ENCODE measurements at places on chromosomes 1 and 21.

GRCh38 chr21:21806711-21807597 lies 808.7 kb downstream of the NCAM2 start:
- DNase-seq = no peak

DNA sequence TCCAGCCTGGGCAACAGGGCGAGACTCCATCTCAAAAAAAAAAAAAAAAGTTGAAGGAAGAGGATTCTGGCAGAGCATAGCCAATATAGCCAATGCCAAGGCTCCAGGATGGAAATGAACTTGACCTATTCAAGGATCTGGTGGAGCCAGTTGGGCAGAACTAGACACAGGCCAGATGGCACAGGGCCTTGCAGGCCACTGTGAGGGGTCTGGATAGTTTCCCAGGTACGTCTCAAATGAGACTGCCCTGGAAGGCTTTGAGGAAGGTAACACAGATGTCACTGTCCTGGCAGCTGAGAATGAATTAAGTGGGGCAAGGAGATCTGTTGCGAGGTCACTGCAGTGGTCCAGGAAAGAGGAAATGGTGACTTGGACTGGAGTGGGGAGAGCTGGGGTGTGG lies 12.0 kb upstream of the ARHGEF19 start:
- DNase-seq = no peak

DNA sequence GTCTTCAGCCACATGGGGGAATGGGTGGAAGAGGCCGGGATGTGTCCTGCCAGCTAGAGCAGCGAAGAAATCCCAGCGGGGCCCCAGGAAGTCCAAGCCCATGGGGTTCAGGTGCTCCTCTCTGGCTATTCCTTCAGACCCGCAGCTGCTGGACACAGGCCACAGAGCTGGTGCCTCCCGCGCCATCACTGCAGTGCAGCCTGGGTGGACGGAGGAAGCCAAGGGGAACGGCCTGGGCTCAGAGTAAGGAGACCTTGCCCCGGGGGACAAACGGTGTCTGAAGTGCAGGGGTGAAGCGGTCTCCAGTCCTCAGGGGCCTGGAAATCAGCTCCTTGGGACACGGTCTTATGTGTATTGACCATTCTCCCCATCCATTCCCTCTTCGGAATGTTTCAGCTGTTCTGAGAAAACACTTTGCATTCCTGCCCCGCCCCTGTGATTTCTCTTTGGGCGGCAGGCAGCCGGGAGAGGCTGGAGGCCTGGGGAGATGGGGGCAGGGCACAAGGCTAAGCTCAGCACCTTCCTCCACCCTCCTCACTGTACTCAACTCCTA lies 18.4 kb downstream of the MTHFR start:
- no peak for DNase-seq

DNA sequence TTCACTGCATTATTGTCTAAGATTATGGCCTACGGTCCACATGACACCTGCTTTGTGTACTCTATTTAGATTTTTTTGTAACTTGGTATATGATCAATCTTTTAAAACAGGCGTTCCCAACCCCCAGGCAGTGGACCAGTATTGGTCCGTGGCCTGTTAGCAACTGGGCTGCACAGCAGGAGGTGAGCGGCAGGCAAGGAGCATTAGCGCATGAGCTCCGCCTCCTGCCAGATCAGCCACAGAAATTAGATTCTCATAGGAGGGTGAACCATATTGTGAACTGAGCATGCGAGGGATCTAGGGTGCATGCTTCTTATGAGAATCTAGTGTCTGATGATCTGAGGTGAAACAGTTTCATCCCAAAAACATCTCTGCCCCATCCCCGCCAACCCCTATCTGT lies 228.4 kb upstream of the NR5A2 start:
- no peak for DNase-seq

GRCh38 chr1:12142891-12143630 lies 23.7 kb upstream of the TNFRSF1B start:
- no peak for DNase-seq

GRCh38 chr1:238592621-238593020 lies 701.9 kb upstream of the ZP4 start:
- DNase-seq = no peak

DNA sequence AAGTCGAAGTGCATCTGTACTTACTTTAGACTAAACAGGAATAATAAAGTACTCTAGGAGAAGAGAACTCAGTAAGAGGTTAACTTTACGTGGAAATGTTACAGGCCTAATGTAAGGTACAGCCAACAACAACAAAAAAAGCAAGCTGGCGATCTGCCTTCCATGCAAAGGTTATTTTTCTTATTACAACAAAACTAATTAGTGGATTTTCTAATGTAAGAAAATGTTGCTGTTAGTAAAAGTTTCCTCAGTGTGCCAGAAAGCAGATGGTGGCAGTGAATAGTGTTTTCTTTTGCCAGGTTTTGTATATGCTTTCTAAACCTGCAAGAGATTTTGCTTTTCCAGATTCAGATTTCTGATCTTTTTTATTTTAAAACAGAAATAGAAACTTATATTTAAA lies 179.2 kb downstream of the NFIA start:
- no peak for DNase-seq

- DNase-seq = no peak
Measured at GRCh38 chr1:16348414-16349182, 3.7 kb downstream of the FBXO42 start.

- no peak for DNase-seq
Measured at GRCh38 chr1:19528438-19528837, 43.1 kb upstream of the CAPZB start.

DNA sequence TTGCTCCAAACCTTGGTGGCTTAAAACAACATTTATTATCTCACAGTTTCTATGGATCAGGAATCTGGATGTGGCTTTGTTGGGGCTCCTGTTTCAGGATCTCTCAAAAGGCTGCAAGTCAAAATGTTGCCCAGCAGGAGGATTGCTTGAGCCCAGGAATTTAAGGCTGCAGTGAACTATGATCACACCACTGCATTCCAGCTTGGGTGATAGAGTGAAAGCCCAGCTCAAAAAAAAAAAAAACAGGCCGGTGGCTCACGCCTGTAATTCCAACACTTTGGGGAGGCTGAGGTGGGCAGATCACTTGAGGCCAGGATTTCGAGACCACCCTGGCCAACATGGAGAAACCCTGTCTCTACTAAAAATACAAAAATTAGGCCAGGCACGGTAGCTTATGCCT lies 30.0 kb downstream of the BCAS2 start:
- DNase-seq = no peak

GRCh38 chr21:29708401-29708800 lies 231.4 kb downstream of the GRIK1 start:
- no peak for DNase-seq

- no peak for DNase-seq
Measured at GRCh38 chr1:87958716-87959115, 630.0 kb downstream of the LMO4 start.

- no peak for DNase-seq
Measured at GRCh38 chr1:54008876-54009275, 9.1 kb downstream of the LDLRAD1 start.

DNA sequence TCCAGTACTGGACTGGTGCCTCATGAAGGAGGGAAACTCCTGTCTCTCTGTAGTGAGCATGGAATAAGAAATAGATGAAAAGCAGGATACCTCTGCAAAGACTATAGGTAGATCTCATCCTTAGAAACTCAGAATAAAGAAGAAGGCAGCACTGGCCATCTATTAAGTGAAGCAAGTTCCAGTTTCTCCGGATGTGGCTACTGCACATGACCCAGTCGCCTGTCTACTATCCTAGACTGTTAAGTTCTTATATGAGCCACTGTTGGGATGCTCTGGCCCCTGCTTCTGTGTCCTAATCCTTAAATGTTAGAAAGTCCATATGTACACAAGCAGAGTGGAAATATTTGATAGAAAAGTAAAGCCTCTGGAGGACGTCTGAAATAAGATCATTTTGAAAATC lies 2.2 kb downstream of the FASLG start:
- no peak for DNase-seq

- no peak for DNase-seq
Measured at GRCh38 chr1:159532922-159533321, 2.9 kb downstream of the OR10J5 start.

DNA sequence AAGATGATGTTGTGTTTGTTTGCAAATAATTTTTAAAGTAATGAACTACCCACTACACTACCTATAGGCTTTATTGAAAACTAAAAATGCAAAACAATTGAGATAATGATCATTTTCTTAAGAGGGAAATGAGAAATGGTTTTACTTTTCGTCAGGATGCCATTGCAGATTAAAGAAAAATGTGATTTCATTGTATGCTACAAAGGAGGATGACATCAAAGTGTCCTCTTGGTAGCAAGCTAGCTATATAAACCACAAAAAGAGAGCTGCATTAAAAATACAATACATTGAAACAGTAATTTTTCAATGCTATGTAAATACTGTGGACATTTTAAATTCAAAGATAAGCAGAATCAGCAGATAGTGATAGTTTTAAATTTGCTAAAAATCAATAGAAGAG lies 87.5 kb upstream of the DPYD start:
- DNase-seq = no peak

DNA sequence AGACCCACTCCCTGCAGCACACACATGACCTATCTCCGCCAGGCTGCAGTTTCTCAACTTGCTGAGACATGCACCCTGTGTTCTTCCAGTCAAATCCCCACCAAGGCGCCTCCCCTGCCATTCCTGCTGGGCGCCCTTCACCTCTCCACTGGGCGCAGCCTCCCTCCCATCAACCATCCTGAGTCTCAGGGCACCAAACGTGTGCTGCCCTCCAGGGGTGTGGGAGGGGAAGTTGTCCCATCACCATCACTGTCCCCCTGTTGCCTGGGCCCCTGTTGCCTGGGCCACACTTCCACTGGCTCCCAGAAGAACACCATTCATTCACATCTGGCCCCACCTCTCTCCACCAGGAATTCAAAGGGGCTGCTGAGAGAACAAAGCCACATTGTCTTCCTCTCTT lies 44.9 kb upstream of the EFHD2 start:
- no peak for DNase-seq

DNA sequence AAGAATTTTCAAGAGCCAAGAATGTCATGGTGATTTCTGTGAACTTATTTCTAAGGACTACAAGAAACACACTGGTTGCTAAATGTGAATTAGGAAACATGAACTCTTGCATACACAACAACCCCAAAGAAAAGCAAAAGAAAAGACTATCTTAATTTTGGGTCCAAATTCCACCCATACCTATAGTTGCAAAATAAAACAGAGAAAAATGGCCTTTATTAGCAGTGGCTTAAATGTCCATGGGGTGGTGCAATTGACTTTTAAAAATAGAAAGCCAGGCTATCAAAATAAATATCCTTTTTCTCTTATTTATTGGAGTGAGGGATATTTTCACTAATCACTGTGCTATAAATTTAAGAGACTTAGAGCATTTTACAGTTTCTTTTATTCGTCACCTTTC lies 80.9 kb upstream of the DPYD start:
- DNase-seq = no peak

GRCh38 chr21:16550917-16551741 lies 821.3 kb downstream of the USP25 start:
- DNase-seq = no peak

DNA sequence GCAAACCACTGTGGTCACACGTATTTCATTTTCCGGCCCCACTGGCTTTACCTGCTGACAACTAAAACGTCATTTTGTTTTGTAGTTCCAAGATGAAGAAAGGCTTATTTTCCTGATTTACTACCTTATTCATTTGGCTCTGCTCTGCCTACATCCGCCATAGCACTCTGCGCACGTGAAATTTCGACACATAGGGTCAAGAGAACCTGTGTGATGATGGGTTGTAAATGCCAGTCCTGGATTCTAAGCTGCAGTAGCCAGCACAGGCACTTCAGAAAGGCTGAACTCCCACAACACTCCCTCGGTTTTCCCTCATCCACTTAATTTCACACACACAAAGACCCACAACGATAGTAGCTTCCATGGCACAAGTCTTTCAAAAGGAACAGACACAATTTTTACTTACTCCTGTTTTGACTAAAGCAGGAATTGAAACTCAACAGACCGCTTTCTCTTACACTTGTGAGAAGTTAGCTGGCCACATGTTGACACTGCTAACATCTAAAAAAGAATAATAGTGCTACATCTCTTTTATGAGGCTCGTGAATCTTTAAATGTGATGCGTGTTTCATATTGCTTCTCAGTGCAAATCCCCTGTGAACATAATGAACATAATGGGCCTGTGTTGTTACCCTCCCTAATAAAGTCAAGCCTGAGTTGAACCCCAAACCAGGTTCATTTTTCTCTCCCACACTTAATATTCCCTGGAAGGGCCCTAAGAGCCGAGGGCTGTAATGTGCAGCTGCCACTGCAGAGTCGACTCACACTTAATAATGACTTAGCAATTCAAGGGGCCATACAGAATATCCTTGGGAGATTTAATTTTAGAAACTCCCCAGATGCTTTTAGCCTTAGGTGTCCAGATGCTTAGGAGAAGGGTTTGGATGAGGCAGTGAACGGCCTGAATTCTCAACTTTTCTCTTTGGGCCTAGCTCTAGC lies 1.5 kb upstream of the RUNX1 start:
- no peak for DNase-seq

GRCh38 chr1:236677641-236678235 lies 8.6 kb upstream of the ACTN2 start:
- no peak for DNase-seq

- no peak for DNase-seq
Measured at GRCh38 chr1:107541412-107541811, 400.6 kb downstream of the NTNG1 start.

GRCh38 chr1:94901841-94902240 lies 25.1 kb downstream of the CNN3 start:
- no peak for DNase-seq

GRCh38 chr1:218930472-218931241 lies 243.0 kb upstream of the LYPLAL1 start:
- no peak for DNase-seq

GRCh38 chr1:165877940-165878556 lies 50.6 kb downstream of the UCK2 start:
- DNase-seq = no peak

DNA sequence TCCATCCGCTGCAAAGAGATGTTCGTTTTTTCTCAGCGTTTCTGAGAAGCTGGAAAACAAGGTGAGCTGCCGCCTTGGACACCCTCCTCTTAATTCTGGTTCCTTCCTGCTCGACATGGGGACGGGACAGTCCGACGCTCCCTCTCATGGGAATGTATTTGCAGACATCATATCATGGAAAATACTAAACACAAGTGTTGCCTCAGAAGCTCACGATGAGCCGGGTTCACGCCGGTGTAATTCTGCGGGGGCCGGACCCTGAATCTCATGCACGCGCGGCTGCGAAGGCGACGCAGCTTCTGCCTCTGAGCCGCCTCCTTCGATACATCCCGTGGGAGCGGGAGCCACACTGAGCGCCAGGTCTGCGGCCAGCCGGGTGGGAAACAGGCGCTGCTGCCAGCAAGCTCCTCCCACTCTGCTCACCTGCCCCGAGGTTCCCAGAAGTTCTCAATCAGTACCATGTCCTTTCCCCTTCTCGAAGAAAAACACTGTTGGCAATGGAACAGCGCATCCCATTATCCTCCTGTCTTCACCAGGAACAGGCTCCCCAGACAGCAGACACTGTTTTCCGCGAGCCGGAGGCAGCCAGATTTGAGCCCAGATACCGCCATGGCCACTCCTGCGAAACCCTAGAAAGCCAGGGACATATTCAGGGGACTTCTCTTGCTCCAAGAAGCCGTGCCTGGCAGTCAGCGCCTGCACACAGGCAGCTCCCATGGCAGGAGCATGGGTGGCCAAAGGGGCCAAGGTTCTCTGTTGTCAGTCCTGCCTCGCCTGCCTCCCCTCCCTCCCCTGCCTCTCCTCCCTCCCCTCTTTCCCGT lies 98.0 kb downstream of the WDR4 start:
- no peak for DNase-seq

GRCh38 chr1:78048446-78048845 lies 2.7 kb downstream of the GIPC2 start:
- no peak for DNase-seq

- DNase-seq = no peak
Measured at GRCh38 chr1:54959241-54959640, 21.2 kb upstream of the TMEM61 start.

GRCh38 chr1:244782056-244782455 lies 53.4 kb upstream of the COX20 start:
- no peak for DNase-seq
